Nephron progenitor cell (in vitro differentiated cells): ENCODE measurements at places on chromosomes 12 and 14.

DNA sequence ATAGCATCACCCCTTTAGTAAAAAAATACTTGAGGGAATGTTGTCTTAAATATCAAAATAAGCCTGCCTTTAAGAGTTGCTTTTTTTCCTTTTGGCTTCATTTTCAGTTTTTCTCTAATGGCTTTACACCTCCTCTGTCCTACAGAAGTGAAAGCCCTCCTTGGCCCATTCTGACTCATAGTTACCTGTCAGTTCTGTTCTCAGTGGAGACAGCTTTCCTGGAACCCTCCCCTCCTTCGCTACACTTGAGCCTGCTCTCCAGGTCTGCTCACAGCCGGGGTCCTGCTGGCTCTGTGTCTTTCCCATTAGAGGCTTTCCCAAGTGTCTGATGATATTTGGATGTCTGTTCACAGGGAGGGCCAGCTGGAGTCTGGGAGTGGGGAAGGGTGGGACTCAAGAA is 84.0 kb downstream of the PELI2 start:
- no peak for DNase-seq

DNA sequence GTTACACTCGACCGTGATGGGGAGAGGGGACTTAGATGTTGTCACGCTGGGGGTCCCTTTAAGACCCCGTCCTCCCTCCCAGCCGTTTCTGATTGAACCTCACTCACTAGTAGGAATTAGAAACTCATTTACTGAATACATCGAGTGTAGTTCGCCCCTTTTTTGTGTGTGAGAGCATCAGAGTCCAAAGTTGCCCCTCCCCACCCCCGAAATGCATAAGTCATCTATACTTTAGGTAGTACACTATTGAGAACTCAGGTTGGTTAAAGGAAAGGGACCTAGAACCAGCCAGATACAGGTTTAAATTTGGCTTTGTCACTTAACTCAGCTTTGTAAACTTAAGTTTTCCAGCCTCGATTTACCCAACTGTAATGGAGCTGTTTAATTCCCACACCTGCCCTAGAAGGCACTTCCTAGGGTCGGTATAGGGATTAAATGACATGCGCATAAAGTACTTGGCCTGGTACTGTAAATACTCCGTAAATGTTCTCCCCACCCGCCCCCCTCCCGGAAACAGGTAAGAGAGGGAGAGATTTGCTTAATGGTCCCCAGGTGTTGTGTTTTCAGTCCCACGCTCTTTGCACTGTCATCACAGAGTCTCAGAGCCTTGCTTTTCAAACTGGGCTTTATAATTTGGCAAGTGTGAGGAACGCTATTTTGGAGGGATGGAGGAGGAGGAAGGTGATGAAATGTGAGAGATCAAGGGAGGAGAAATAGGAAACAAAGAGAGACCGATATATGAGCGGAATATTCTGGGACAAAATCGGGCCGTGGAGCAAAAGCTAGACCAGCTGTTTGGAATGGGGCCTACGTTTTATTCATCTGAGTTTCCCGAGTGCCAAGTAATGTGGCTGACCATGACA is 897 bp downstream of the SUDS3 start:
- DNase-seq = no peak

DNA sequence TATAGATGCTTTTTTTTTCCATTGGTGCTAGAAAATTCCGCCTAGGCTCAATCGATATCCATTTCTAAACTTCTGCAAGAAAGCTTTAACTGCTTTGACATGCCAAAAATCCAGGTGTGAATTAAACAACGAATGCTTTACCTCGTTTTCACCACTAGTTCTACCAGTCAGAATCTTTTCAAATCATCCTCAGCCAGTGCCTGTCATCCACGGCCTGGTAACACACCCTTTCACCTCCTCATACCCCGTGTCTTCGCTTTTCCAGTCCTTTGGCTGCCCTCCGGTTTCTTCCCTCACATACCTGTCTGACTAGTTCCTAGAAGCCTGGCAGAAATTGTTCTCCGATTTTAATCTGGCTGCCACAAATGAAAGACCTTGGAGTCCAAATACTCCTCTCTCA is 1.4 kb upstream of the PHC1 start:
- DNase-seq = no peak

- DNase-seq = no peak
Observed at GRCh38 chr12:29750131-29750927, 33.4 kb downstream of the TMTC1 start.

DNA sequence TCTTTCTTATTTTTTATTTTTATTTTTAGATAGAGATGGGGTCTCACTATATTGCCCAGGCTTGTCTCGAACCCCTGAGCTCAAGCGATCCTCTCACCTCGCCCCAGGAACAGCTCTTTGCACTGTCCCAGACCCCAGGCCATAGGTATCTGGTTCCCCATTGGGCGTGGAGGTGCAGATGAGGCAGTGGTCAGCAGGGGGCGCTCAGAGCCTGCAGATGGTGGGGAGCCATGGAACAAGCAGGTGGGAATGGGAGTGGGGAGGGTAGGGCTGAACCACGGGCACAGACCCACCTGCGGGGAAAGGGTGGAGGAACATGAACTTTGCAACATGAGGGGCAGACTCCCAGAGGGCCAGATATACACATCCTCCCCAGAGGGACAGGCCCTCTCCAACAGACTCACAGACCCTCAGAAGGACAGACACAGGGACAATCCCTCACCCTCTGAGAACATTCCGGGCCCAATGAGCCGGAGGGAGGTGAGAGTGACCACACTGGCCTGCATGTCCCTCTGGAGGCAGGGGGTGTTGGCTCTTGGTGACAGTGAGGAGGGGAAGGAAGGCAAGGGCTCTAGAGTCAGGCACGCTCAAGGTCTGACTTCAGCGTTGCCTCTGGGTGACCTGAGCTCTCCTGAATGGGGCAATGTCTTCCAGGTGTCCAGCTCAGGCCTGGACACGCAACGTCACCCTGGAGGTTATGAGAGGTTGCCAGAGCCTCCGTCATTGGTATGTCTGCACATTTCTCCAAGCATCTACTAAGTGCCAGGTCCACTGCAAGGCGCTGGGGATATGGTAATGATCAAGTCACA is 34.9 kb downstream of the KRT80 start:
- peak; percentile 90 for DNase-seq

GRCh38 chr14:78007160-78007559 is 163.0 kb upstream of the NRXN3 start:
- DNase-seq = no peak

- DNase-seq = peak; percentile 85
Observed at GRCh38 chr12:55728939-55729818, at the start of gene CD63. Gene CD63, minus strand, starts transcription at chr12:55729009. Its CDS starts 668 bp downstream, at chr12:55728341.

DNA sequence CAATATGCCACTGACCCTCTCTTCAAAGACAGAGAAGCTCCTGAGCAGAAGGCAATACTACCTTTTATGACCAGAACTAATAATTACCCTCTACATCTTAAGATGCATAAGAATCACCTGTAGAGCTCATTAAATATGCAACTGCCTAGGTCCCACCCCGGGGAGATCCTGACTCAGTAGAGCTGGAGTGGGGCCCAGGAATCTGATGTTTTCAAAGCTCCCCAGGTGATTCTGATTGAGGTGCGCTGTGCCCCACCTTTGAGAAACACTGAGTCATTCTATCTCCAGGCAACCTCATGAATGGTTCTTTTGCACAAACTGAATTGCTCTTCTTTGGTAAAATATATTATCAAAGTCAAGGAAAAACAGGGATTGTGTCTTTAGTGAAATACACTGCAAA is 149.3 kb upstream of the BMP4 start:
- no peak for DNase-seq

GRCh38 chr14:77151918-77152588 is 10.5 kb upstream of the ZDHHC22 start:
- DNase-seq = no peak

GRCh38 chr12:57158665-57159064 is 11.2 kb upstream of the LRP1-AS start:
- DNase-seq = no peak

DNA sequence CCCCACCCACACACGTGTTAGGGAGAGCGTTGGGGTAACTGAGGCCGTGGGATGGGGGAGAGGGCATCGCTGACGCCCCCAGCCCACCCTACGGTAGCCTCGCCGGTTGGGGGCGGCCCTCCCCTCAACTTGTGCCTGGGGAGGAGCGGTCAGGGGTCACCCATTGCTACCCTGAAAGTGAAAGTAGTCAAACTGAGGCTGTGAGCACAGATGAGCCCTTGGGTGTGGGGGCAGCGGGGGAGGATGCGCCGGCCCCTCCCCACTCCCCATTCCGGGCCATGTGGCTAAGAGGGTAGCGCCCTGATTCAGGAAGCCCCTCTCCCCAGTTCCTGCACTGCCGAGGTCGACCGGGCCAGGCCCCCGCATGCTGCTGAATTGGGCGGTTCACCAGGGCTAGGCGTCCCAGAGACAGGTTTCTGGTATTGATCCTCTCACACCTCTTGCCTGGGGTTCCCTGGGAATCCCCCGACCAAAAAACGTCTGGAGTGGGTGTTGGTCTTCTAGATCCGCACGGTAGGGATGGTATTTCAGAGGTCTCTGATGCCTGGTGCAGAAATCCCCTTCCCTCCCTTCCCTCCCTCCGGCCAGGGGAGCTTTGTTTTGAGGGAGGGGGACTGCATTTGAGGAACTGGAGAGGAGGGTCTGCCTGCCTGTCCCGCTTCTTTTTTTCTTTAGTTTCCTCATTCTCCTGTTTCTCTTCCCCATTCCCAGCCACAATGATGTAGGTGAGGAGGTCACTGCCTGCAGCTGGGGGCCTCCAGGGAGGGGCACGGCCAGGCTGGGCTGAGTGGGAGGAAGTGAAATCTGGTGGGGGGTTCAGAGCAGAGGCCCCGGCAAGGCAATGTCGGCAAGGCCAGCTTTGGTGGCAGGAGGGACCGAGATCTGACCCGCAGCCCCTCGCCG is 1.0 kb downstream of the SH2B3 start:
- DNase-seq = peak; percentile 37

DNA sequence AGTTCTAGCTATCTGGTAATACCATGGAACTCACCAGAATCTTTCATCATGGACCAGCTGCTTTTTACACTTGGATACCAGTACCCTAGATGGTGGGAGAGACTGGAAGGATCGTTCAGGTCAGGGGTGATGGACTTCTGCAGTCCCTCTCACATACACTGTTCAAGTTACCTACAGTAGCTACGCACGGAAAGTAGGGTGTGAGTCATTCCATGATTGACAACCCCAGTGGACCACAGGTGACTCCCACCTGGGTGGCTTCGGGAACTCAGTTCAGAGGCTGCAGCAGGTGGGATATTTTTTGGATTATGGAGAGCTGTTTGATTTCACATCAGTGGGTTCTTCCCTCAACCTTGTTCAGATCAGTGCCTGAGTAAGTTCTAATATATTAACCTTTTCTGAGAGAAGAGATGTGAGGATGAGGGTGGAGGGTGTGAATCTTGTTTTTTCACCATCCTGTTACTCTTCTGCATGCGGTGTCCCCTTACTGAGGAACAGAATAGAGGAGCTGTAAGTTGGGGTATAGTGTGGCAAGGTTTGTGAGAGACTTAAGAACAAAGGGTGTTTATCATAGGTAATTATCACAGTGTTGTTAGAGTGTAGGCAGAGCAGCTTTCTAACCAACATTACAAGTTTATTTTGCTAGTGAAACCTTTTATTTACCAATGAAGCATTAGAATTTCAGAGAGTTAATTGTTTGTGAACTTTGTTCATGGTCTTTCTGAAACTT is 39.6 kb downstream of the PRKCH start:
- DNase-seq = no peak

DNA sequence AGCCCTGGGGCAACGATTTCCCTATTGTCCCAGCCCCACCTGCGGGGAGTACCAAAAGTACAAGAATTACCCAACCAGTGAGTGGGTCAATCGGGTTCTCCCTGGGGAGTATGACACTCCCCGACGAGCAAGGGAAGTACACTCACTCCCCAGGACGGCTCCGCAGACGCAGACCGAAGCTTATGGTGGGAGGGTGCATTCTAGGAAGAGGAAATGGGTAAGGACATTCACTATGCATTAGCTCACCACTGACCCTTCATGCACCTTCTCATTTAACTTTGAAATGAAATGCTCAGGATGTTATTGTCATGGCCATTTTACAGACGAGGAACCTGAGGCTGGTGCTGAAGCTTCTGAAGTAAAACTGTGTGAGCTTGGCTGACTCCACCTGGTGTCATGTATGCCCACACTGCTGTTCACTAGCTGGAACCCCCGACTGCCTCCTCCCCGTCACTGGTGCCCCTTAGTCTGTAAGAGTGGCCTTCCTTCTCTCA is 45.8 kb upstream of the TMED10 start:
- DNase-seq = no peak

DNA sequence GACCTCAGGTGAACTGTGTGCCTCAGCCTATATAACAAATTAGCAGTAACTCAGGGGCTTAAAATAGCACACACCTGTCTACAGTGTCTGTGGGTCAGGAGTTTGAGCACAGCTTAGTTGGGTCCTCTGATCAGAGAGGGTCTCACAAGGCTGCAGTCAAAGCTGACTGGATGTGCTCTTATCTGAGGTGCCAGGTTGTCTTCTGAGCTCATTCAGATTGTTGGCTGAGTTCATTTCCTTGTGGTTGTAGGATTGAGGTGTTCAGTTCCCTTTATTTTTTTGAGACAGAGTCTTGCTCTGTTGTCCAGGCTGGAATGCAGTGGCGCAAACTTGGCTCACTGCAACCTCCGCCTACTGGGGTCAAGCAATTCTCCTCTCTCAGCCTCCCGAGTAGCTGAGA is 164.7 kb downstream of the ADCK1 start:
- no peak for DNase-seq

DNA sequence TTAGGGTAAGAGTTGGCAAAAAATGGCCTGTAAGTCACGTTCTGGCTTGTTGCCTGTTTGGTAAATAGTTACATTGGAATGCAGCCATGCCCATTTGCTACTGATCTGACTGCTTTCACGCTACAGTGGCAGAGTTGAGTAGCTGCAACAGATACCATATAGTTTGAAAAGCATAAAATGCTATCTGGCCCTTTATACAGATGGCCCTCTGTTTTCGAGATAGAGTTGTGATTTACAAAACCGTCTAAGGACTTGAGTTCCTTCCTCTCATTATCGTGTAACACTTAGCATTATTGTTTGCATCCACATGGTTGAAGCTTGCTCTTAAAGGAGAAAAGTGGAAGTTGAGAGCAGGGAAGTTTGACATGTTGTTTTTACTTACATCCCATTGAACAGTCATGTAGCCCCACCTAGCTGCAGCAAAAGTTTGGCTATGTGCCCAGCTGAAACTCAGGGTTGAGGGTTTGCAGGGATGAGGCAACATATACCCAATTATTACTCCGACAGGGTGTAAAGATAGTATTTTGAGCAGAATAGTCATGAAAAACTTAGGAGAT is 11.3 kb upstream of the SCFD1 start:
- DNase-seq = no peak

GRCh38 chr12:40515041-40515816 is 177.0 kb upstream of the CNTN1 start:
- DNase-seq = no peak

DNA sequence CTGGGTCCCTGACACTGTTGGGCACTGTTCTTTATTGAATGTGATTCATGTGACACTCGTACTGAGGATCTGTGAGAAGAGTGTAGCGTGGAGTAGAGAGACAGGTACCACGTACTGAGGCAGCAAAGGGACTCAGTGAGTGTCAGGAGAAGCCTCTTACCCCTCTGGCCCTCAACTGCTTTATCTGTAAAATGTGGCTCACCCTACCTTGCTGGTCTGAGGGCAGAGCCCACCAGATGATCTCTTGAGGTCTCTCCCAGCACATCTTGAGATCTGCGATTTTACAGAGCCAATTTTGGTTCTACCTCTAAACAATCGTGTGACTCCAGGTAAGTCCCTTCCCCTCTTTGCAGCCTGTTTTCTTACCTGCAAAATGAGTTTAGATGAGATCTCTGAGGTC is 3.1 kb downstream of the CEBPE start:
- no peak for DNase-seq
